Right lobe of liver (tissue), 6 donors: ENCODE measurements at places on chromosomes 7 and 10. TPM values are rescaled to one million over a fixed set of nuclear protein-coding genes. Genes with fewer than 3 reads are reported as not detected.

GRCh38 chr7:92034116-92034515 lies 93.5 kb downstream of the AKAP9 start:
- H3K36me3 ChIP-seq, result peaks cover 4% of the 10 kb centered on the region
- H3K27ac ChIP-seq, result no peak overlapping the region
- DNase-seq, result no peak
- no peak overlapping the region for H3K4me3 ChIP-seq

DNA sequence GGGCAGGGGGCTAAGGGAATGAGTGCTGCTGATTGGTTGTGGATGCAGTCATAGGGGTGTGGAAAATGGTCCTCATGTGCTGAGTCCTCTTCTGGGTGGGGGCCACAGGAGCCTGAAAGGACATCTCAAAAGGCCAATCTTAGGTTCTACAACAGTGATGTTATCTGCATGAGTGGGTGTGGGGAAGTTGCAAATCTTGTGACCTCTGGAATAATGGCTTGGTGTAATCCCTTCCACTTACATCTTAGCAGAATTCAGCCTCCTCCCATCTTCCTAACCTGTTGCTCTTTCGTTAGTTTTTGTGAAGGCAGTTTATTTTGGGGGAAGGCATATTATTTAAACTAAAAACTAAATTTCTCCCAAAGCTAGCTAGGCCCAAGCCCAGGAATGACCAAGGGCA lies 42.0 kb upstream of the OIT3 start:
- no peak overlapping the region for H3K4me3 ChIP-seq
- no peak for DNase-seq
- no peaks in the 10 kb centered on the region for H3K4me1 ChIP-seq
- H3K27ac ChIP-seq, result no peak overlapping the region

GRCh38 chr10:114403541-114404161 lies 651 bp downstream of the AFAP1L2 start:
- no peak overlapping the region for H3K27ac ChIP-seq
- no peaks in the 10 kb centered on the region for H3K36me3 ChIP-seq
- DNase-seq, result no peak
- peaks cover 14% of the 10 kb centered on the region for H3K27me3 ChIP-seq
- peak overlapping the region; percentile 39 for H3K4me3 ChIP-seq

GRCh38 chr10:59240582-59241183 lies 64.2 kb downstream of the PHYHIPL start:
- H3K27ac ChIP-seq, result no peak overlapping the region
- no peaks in the 10 kb centered on the region for H3K36me3 ChIP-seq
- no peak overlapping the region for H3K4me3 ChIP-seq

GRCh38 chr10:97771055-97771891 lies 526 bp downstream of the SFRP5 start:
- no peak overlapping the region for H3K27ac ChIP-seq
- peaks cover 5% of the 10 kb centered on the region for H3K4me1 ChIP-seq
- no peaks in the 10 kb centered on the region for H3K36me3 ChIP-seq

DNA sequence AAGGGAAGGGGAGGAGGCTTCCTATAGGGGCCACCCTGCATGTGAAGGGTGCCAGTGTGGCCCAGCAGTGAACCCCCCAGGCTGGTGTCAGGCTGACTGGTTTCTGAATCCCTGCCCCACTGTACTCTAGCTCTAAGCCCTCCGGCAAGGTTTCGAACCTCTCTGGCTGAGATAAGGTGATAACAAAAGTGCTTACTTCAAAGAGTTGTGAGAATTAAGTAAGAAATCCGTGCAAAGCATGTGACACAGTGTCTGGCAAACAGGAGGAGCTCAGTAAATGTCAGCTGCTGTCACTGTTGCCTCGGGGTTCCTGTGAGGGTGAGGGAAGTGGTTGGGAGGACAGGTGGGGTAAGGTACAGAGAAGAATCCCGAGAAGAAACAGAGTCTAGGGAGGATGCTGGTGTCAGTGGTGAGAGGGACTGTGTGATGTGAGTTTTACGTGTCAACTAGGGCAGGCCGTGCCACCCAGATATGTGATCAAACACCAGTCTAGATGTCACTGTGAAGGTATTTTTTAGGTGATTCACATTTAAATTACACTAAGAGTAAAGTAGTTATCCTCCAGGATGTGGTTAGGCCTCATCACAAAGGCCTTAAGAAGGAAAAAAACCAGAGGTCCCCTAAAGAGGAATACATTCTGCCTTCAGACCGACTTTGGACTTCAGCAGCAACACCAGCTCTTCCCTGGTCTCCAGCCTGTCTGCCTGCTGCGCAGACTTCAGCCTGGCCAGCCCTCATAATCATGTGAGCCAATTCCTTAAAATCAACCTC lies 64.4 kb downstream of the BPGM start:
- H3K4me1 ChIP-seq, result no peaks in the 10 kb centered on the region
- H3K27ac ChIP-seq, result no peak overlapping the region
- H3K36me3 ChIP-seq, result no peaks in the 10 kb centered on the region
- no peak for DNase-seq
- no peak overlapping the region for H3K4me3 ChIP-seq

DNA sequence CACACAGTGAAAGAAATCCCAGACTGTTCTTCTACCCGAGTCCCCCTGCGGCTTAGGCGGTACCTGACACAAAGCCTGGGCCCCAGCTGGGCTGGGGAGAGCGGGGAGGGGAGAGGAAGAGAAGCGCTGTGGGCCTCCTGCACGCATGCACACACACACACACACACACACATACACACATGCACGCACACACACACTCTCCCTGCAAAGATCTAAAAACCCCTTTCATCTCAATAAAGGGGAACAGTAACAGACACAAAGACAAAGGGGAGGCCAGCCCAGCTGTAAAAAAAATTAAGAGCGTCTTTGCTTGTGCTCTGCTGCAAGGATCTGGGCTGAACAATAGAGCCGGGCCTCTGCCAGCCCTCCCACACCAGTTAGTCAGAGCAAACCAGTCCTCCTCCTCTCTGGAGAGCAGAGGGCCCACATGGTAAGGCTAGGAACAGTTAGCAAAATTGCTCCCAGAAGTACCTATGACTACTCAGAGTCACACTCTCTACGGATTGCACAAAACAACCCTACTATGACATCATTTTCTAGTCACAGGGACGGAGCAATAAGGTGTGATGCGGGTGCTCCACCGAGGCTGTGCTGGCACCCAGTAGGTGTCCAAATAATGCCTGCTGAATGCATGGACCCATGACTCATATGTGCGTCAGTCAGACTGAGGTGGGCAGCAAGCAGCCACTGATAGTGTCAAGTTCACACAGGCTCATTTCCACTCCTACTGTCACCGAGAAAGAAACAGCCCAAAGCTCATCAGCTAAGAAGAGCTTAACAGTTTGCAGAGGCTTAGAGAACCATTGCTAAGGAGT lies 9.2 kb downstream of the ITPRIP start:
- no peaks in the 10 kb centered on the region for H3K27me3 ChIP-seq
- no peak for DNase-seq
- peaks cover 30% of the 10 kb centered on the region for H3K4me1 ChIP-seq
- H3K4me3 ChIP-seq, result no peak overlapping the region
- H3K36me3 ChIP-seq, result no peaks in the 10 kb centered on the region

DNA sequence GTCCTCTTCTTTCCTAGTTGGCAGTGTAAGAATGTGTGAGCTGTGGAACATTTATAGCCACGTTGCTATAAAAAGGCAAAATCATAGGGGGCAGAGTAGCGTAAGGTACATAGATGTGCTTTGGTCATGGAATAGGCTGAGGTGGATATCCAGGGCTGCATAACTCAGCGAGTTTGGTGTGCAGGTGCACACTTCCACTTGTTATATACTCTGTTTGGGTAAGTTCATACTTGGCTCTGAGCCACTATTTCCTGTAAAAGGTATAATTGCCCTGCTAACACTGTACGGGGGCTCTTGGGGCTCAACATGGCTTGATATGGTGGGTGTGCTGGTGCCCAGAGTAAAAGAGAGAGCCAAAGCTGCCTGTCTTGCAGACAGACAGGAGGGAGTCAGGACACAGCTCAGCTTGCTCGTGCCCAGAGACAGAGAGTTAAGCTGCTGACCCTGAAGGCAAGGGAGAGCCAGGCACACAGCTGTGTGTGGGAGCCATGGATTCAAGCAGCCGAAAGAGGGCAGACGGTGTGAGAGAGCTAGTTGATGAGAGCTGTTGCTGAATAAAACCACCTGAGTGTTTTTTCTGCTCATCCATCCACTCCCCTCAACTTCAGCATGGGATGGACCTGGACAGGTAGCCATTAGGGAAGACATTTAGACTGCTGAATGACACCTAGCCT lies 126.7 kb downstream of the DKK1 start:
- DNase-seq, result no peak
- H3K4me1 ChIP-seq, result no peaks in the 10 kb centered on the region
- H3K27ac ChIP-seq, result no peak overlapping the region
- no peaks in the 10 kb centered on the region for H3K27me3 ChIP-seq
- H3K4me3 ChIP-seq, result no peak overlapping the region

DNA sequence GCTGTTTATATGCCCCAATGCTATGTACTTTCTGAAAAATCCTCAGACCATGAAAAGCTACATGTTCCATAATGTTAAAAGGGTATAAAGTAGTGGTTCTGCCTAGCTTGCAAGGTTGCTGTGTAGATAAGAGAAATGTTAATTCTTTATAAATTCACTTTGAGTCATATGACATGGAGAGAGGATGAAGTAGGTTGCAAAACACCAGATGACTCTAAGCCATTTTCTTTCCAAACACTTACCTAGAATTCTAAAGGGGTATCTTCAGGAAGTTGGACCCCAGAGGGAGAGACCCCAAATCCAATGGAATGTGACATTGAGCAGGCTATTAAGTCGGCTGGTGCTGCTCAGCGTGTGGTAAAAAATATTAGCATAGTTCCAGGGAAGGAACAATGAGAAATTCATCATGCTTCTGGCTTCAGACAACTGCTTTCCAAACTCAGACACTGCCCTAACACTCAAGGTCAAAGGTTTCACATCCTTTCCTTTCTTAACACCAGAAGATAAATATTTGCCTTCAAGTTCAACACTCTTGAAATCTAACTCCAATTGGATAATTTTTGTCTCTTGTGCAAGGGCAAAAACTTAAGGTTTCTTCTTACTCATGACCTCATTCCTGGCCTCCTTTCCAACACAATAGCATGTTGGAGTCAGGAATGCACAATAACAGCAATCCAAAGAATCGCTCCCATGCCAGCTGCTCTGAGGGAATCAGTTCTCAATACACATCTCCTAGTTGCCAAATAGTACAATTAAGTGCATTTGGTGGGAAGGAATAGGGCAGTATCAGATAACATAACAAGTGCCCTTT lies 100.7 kb upstream of the AFAP1L2 start:
- H3K4me1 ChIP-seq, result no peaks in the 10 kb centered on the region
- peak overlapping the region; percentile 4 for H3K27ac ChIP-seq
- no peak overlapping the region for H3K4me3 ChIP-seq
- no peak for DNase-seq

GRCh38 chr10:29007748-29008610 lies 280.9 kb upstream of the LYZL1 start:
- no peaks in the 10 kb centered on the region for H3K27me3 ChIP-seq
- no peak overlapping the region for H3K4me3 ChIP-seq
- no peaks in the 10 kb centered on the region for H3K4me1 ChIP-seq
- no peaks in the 10 kb centered on the region for H3K36me3 ChIP-seq
- no peak overlapping the region for H3K27ac ChIP-seq

DNA sequence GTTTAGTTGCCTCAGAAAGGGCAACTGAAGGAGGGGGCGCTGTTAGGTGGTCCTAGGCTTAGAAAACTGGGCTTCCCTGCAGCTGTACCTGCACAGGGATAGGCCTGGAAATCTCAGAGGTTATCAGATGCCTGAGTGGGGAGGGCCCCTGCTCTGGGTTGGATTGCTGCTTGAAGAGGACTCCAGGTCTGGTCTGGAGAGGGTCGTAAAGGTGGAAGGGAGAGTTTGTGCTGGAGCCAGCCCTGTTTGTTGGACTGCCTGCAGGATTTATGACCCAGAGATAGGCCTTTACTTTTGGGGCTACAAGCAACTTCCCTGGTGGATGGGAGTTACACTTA lies 765.9 kb downstream of the GRID1 start:
- no peaks in the 10 kb centered on the region for H3K4me1 ChIP-seq
- no peaks in the 10 kb centered on the region for H3K36me3 ChIP-seq
- no peak overlapping the region for H3K4me3 ChIP-seq
- H3K27me3 ChIP-seq, result no peaks in the 10 kb centered on the region
- no peak for DNase-seq

TNPO3 gene
- 19.0 TPM for total RNA-seq

GNGT1 gene
- total RNA-seq, result not detected

LEP gene
- total RNA-seq, result not detected
